ENCODE measurements at places on chromosomes 2 and 18.

- no peak for DNase-seq
These were observed 566.8 kb upstream of the ZNF804A start for GRCh38 chr2:184031402-184032147.

DNA sequence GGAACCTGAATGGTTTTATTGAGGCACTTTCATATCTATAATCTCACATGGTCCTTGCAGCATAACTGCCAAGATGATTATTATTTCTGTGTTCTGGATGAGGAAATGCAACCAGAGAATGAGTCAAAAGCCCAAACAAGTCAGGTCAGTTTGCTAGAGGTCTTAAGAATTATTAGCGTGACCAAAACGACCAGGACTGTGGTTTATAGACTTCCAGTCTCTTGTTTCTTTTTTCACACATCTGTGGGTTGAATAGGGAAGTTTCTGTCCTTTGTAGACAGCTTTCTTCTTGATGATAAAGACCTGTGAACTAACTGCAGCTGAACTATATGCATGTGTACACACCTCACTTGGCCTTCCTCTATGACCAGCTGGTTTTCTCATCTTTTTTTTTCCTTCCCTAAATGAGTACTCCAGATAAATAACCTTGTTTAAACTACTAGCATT, 13.9 kb downstream of the ADAM23 start:
- peak; percentile 66 for DNase-seq

- no peak for DNase-seq
These were observed 19.1 kb upstream of the SMARCAL1 start for GRCh38 chr2:216392945-216393840.

GRCh38 chr2:71282493-71282892, 49.1 kb upstream of the ZNF638 start:
- DNase-seq = no peak

DNA sequence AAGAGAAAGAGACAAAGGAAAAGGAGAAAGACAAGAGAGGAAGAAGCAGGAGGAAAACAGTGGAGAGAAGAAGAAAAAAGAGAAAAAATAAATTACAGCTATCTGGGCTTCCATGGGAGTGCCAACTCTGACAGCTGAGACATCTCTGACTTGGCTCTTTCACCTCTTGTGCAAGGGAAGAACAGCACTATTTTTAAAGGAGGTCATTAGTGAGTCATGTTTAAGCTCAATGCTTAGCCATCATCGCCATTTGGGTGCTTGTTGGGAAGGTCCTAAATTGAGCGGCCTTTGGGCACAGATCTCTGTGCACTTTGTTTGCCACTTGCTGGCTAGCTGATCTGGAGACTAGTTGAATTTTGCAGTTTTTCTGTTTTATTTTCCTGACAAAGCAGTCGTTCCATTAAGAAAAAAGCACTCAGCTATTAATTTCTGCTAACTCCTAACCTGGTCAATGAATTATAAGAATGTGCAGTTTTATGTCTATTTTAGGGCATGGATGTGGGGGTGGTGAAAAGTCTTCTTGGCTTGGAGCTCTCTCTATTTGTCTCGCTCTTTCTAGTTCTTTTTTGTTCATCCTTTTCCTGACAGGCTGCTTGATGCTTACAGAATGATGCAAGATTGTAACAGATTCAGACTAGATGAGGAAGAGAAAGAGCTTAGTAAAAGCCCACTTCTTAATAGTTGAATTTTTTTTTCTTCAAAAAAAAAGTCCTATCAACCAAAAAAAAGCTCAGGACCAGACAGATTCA, 231.5 kb downstream of the SLC8A1 start:
- DNase-seq = no peak

DNA sequence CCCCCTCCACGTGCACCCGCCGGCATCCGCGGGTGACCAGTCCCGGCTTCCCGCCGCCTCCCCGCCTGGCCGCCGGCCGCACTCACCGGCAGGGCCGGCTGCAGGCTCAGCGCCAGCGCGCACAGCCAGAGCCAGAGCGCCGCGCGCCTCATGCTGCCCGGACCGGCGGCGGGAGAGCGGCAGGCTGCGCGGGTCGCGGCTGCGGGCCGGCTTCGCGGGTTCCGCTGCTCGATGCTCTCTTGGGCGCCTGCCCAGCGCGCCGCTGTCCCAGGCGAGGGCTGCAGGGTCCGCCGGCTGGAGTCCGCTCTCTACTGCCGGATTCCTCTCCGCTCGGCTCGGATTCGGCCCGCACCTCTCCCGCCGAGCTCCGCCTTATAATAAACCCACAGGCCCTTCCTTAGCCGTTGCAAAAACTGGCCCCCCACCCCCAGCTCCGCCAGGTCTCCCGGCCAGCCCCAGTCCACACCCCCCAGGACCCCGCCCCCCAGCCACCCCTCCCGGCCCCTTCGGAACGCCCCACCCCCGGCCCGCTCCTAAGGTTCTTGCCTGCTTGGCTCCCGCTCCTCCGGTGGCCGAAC, at the start of gene SDC1:
Gene SDC1 (minus strand): TSS at position 415 of the 578 bp plus-strand sequence. CDS start 263 bp downstream, at position 152.
- DNase-seq = peak; percentile 66

- DNase-seq = peak; percentile 59
These were observed 3.6 kb downstream of the ZNF516 start for GRCh38 chr18:76491473-76491775.

DNA sequence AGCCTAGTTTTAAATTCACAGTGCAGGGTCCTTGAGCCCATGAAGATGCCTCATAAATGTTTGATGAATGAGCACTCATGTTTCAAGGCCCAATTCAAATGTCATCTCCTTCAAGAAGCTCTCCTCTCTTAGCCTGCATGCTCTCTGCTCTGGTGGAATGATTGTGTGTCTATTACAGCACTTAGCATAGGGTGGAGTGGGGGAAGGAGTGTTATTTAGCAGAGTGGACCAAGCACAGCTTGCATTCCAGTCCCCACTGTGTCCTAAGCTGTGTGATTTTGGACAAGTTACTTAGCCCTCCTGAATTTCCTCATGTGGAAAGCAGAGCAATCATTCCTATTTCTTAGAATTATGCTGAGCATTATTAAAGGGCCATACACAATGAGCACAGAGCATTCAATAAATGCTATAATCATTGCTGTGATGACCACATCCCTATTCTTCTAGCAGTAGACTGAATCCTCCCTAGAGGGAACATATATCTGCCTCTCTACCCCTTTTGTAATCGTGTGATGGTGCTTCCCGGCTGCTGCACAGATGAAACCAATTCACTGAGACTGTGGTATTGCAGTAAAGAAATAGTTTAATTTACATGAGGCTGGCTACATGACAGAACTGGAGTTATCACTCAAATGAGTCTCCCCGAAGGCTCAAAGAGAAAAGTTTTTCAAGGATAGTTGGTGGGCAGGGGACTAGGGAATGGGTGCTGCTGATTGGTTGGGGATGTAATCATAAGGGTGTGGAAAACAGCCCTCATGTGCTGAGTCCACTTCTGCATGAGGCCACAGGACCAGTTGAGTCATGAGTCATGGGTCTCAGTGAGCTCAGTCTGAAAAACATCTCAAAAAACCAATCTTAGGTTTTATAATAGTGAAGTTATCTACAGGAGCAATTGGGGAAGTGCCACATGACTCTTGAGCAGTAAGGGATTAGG, 173.4 kb upstream of the NDUFV2 start:
- peak; percentile 55 for DNase-seq

DNA sequence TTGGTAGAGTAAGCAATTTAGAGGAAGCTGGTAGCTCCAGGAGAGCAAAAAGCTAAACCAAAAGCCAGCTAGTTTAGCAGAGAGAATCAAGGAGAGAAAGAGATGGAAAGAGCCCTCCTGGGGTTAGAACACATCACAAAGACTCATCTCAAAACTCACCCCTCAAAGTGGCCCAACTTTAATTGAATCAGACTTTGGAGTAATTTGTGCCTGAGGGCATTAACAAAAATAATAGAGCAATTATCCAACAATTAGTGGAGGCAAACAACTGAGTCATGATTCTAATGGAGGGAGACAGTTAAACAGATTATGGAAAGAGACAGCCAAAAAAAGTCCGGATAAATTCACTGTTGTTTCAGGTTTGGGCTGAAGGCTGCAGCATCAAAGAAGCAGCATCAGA, 417.4 kb downstream of the KCNJ3 start:
- no peak for DNase-seq

GRCh38 chr2:21305581-21305980, 181.8 kb downstream of the TDRD15 start:
- no peak for DNase-seq

GRCh38 chr2:201900362-201900761, 94.0 kb downstream of the CDK15 start:
- no peak for DNase-seq

Data from iris pigment epithelial cell (primary cell).